A673 (cell line): ENCODE measurements at places on chromosomes 5 and 9. TPM values are rescaled to one million over a fixed set of nuclear protein-coding genes. Genes with fewer than 3 reads are reported as not detected.

GRCh38 chr9:126524353-126525077 lies 89.2 kb upstream of the LMX1B start:
- no peak for DNase-seq
- H3K27me3 ChIP-seq = peaks cover 20% of the 10 kb centered on the region
- no peaks in the 10 kb centered on the region for H3K36me3 ChIP-seq
- no peak overlapping the region for H3K27ac ChIP-seq
- H3K4me3 ChIP-seq = no peak overlapping the region
- H3K4me1 ChIP-seq = no peaks in the 10 kb centered on the region

DNA sequence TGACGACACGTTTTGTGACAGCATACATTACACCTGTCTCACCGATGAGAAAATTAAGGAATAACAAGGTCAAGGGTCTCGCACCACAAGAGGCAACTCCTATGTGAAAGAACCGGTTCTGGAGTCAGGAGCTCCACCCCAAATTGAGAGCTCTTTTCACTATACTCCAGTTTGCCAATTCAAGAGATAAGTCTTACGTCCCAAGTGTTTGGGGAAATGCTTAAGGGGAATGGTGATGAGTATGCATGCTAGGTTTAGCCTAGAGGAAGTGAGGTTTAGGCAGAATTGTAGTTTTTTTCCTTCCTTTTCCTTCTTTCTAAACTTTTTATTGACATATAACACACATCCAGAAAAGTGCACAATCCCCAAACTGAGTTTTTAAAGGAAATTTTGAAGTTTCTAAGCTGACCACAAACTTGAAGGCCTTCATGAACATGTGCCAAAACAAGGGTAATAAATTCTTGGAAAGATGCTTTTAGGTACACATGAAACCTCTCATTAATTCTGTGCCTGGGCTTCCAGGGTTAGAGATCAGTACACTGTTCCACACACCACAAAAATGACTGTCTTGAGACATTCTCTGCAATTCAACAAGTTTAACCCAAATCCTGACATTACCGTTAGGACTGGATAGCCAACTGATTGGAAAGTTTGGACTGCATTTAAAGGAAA lies 127.6 kb upstream of the SLC1A3 start:
- H3K4me1 ChIP-seq = no peaks in the 10 kb centered on the region
- no peaks in the 10 kb centered on the region for H3K27me3 ChIP-seq
- no peak overlapping the region for H3K27ac ChIP-seq
- no peak overlapping the region for H3K4me3 ChIP-seq

The GLRA1 gene
- not detected in 2 replicates for total RNA-seq

The FCN2 gene
- not detected in 2 replicates for total RNA-seq

The C5orf58 gene
- total RNA-seq = not detected in 2 replicates
